CD4-positive, alpha-beta T cell treated with Interleukin-2 at 100 ng/mL for 4 hours (primary cell): ENCODE measurements at places on chromosomes 1 and 21.

DNA sequence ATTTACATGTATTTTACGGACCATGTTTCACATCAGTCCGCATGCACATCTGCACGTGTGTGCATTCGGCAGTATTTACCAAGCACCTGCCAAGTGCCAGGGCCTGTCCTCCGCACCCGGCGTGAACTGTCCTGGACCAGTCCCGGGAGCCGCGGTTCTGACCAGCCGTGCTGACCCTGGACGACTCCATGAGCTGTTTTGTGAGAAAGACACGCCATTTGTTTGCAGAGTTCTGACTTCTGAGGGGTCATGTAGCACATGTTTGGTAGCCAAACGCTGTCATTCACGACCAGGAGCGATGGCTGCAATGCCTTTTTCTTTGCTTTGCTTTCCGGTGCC is 3.3 kb upstream of the OLIG2 start:
- no peak for DNase-seq

DNA sequence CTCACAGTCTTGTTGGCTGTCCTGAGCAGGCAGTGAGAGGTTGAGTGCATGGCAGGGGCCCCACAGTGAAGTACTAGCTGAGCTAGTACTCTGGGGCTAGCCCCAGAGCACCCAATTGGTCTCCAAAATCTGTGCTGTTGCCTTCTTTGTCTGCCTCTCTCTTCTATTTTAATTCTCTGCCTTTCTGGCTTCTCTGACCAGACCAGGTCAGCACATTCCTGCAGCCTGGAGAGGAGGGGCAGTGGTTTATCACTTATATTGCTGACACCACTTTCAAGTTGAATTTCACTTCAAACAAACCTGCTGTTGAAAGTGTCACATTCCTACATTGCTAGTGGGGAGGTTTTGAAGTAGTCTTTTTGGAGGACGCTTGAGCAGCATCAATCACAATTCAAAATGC is 628.7 kb downstream of the PTPRU start:
- DNase-seq, result no peak

DNA sequence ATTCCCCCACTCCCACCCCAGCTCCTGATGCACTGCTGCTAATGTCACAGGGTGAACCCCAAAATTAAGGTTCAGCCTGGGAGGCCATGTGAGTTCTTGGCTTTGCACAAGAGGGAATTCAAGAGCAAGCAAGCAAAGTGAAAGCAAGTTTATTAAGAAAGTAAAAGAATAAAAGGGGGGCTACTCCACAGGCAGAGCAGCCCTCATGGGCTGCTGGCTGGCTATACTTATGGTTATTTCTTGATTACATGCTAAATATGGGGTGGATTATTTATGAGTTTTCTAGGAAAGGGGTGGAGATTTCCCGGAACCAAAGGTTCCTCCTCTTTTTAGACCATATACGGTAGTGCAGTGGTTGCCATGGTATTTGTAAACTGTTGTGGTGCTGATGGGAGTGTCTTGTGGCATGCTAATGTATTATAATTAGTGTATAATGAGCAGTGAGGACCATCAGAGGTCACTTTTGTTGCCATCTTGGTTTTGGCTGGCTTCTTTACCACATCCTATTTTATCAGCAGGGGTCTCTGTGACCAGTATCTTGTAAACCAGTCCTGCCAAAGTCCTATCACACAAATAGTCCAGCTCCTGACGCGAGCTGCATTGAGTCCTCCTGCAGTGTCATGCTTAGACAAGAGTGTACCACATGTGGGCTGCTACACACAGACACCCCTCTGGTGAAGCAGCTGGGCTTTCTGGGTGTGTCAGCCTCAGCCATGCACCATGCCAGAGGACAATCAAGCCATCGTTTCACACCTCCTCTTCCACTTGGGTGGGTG is 46.4 kb upstream of the CSF1 start:
- DNase-seq, result peak; percentile 28

DNA sequence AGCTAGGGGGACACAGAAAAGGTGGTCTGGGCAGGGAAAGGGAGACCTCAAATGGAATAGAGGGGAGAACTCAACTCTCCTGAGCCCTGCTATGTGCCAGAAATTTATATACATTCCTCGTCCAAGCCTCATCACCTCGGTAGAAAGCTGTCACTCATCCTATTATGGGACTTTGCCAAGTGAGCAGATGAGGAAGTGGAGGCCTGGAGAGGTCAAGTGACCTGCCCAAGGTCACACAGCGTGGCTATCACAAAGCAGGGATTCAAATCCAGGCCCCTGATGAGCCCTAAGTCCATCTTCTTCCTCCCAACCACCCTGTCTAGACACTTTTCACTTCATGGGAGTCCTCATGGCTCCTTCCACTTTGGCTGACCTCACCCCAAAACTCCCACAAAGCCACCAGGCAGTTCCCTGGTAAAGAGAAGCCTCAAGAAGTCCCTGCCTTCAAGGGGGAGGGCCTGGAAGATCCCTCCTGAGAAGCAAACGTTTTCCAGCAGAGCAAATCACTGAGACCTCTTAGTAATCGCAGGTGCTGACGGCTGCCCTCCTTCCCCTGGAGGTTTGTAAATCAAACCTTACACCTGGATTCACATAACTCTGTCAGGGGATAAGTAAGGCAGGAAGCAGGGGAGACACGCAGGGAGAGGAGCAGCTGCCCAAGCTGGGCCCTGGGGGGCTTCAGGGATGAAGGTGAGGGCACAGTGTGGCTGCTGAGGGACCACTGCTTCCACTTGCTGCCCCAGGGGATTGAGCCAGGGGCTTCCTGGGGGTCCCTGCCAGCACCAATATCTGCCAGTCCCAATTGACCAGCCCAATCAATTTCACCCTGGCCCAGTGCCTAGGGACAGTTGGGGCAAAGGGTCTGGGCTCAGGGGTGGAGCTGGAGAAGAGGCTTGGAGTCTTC is 351.2 kb downstream of the MATN1 start:
- DNase-seq, result no peak
